Cardiac septum (tissue), 1 donor: ENCODE measurements at places on chromosomes 4 and X. TPM values are rescaled to one million over a fixed set of nuclear protein-coding genes. Genes with fewer than 3 reads are reported as not detected.

Gene F8
- total RNA-seq: 43.4 TPM

Gene STATH
- not detected for total RNA-seq

Gene SERTM2
- total RNA-seq: 0.08 TPM

Gene TRAM1L1
- total RNA-seq: 0.78 TPM

Gene DSPP
- total RNA-seq: not detected

Gene CLTRN
- total RNA-seq: 0.94 TPM

Gene GUCY1A1
- 40.5 TPM for total RNA-seq

Gene ENPP6
- 0.05 TPM for total RNA-seq

Gene PPP2R2C
- total RNA-seq: 5.5 TPM

Gene PCDH19
- total RNA-seq: 0.54 TPM

Gene FAT1
- 90.7 TPM for total RNA-seq

Gene CYP4V2
- 20.4 TPM for total RNA-seq

Gene HSFX2
- not detected for total RNA-seq

Gene GRIA3
- 14.2 TPM for total RNA-seq

GRCh38 chr4:181105487-181105886 lies 1137.7 kb upstream of the TENM3 start:
- no peak for DNase-seq

GRCh38 chr4:80521438-80521837 lies 185.9 kb downstream of the CFAP299 start:
- no peak for DNase-seq

- DNase-seq: peak; percentile 56
These were observed 75.2 kb downstream of the JAKMIP1 start for GRCh38 chr4:6125103-6125651.

DNA sequence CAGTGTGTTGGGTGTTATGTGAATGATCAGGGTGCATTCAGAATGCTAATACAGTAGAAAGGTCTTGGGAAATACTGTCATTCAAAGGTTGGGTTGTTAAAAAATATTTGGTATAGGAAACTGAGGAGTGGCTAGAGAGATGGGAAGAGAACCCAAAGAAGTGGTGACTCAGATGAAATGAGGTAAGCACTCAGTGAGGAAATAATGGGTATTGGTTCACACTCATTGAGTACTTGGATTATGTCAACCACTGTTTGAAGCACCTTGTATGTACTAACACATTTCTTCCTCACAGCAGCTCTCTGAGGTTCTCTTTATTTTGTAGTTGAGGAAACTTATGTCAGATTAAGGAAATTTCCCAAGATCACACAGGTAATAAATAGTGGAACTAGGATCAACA lies 40.8 kb upstream of the NUDT6 start:
- DNase-seq: no peak

DNA sequence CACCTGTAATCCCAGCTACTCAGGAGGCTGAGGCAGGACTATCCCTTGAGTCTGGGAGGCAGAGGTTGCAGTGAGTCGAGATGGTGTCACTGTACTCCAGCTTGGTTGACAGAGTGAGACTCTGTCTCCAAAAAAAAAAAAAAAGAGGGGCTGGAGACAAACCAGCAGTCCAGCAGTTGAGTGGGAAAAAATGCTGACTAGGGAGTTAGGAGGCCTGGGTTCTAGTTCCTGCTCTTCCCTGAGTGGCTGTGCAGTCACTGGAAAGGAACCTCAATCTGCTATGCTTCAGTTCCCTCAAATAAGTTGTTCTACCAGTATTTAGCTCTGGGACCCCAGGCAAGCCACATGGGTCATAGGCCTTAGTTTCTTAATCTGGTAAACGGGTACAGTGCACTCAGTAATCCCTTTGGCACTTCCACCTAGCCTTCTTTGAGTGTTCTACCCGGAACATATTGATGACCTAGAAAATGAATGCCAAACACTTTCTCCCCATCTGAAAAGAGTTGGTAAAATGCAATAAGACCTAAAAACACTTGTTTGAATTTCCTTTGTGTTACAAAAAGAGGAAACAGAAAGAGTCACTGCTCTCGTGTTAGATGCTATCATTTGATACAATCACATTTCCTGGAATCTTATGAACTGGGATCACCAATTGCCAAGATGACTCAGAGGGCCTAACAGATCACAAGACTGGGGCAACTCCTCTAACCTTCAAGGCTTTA lies 99.3 kb upstream of the EGFL6 start:
- no peak for DNase-seq

DNA sequence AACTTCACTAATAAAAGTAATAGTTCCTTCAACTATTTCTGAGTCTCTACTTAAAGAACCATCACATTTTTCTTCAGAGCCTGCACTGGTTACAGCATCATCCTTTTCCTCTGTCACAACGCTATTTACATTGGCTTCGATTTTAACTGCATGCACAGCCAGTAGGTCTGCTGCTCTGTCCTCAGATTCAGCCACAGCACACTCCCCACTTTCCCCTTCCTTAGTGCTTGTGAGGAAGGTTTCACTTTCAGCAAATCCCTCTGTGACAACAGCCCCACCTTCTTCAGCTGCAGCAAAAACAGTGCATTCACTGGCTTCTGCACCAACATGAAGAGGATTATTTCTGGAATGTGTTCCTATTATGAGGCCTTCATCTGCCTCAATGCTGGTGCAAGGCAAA lies 25.7 kb downstream of the BOD1L1 start:
- DNase-seq: no peak

- peak; percentile 81 for DNase-seq
These were observed 73.7 kb upstream of the ACSL1 start for GRCh38 chr4:184899261-184900134.

DNA sequence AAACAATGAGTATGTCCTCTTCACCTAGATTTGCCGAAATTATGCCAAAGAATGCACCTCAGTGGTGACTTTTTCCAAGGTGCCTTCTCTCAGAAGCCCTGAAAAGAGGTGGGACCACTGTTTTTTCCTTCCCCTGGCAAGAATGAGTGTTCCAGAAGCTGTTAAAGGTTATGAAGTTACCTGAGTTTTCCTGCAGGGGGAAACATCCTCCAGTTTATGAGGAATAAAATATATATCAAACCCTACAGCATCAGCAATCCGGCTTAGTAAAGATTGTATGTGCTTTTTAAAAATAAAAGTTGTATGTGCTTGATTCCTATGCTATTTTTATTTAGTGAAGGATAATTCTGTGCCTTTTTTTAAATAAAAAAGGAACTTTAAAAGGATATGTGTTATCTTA lies 73.3 kb downstream of the RBM46 start:
- DNase-seq: no peak

DNA sequence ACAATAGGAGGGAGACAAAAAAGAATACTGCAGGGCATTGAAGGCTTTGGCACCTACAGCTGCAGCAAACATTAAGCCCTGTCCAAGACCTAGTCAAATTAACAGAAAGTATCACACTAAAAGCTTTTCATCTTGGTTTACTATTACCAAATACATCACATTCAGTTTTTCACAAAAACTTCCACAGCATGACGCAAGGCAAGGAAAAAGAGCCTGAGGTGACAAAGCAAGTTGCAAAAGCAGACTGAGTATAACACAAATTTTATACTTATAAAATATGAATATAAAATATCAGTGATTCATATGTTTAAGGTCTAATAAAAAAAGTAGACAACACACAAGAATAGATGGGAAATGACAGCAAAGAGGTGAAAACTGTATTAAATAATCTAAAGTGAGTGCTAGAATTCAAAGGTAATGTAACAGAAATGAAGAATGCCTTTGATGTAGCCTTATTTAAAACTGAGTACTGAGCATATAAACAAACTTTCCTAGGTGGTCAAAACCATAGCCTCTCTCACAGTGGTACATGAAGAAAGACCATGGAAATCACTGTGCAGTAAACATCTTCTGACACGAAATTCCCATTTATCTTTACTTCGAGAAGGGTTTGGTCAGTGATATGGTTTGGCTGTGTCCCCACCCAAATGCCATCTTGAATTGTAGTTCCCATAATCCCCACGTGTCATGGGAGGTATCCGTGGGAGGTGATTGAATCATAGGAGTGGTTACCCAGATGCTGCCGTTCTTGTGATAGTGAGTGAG lies 27.7 kb upstream of the MAGEA11 start:
- no peak for DNase-seq

DNA sequence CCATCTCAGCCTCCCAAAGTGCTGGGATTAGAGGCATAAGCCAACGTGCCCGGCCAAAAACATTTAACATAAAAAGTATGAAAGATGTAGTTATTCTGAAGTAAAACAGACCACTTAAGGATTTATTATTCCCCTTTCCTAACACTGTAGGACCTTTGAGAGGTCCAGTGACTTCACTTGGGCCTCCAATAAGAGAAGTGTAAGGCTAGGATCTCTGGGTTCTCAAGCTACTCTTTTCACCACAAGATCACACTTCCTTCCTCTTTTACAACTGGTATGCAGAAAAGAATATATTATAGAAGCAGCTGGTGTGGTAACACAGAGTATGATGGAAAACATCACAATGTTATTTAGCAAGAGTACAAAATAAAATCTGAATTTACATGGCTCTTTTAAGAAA lies 30.2 kb upstream of the CCNG2 start:
- no peak for DNase-seq

DNA sequence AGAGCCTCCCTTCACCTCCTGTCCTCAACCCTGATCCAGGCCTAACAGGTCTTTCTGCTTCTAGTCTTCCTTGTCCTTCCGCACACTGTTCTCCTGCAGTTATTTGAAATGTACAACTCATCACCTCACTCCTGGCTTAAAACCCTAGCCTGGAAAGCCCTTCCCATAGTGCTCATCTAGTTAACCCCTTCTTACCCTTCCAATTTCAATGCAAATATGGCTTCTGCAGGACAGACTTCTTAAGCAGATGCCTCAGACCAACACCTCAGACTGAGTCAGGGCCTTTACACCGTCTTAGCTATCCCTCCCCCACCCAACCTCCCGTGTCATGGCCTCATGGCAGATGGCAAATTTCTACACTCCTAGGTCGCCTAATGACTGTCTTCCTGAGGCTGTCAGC lies 130.4 kb downstream of the BCOR start:
- DNase-seq: no peak

- no peak for DNase-seq
These were observed 809.6 kb downstream of the PDHA2 start for GRCh38 chr4:96649536-96649935.

DNA sequence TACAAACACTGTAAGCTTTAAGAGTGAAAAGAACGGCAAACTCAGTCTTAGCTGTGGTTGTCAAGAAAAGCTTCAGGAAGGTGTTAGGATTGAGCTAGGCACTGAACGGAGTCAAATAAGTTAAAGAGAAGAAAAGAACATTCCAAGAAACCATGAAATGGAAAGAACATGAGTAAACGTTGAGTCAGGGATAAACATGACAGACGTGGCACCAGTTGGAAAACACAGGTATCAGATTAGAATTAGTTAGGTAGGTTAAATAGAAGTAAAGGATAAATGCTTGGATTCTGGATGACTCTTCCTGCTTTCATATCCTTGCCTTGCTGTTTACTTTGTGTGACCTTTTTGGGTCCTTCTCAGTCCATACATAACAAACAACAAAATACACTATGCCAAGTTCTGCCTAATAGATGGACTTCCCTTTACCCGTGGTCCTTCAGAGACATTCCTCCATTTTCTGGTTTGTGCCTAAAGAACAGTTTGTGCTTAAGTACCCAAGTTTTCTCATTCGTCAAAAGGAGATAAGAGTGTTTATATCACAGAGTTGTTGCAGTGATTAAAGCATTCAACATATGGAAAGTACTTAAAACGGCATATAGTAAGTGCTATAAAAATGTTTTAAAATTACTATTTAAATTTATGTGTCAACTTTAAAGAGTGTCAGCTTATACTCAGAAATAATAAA lies 446.9 kb downstream of the TMA16 start:
- DNase-seq: no peak

DNA sequence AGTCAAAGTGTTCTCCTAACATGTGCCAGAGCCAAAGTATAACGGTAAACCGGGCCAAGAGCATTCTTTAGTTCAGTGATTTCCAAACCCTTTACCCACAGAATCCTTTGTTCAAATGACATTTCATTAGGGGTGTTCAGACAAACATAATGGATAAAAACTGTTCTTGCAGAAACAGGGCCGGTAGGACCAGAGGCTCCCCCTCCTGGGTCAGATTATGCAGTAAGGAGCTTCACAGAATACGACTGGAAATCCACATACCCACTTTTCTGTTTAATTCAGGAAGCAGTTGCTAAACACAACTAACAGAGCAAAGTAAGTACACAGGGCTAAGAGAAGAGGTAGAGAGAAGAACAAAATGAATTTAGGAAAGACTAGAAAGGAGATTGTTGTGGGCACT lies 46.6 kb upstream of the TMEM184C start:
- DNase-seq: no peak

- DNase-seq: no peak
These were observed 2.1 kb downstream of the RBM47 start for GRCh38 chr4:40627540-40627939.

DNA sequence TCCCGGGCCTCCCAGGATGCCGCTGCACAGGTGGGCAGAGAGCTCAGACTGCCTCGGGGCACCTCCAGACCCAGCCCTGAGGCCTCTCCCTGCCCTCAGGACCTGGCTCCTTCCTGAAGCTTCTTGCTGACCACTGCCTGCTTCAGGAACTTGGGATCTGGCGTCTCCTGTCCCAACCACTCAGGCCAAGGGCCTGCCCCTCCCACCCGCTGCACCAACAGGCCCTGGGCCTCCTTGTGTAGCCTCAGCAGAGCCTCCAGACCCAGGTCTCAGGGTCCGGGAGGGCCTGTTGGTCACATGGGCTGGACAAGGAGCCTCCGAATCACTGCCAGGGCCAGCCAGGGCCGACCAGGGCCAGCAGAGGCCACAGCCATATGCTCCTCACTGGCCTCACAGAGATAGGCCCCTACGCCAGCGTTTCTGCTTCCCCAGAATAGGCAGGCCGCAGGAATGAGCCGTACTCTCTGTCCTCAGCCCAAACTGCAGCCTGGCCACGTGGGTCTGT lies 2.8 kb downstream of the MXD4 start:
- peak; percentile 73 for DNase-seq

- DNase-seq: no peak
These were observed 224.0 kb downstream of the APBB2 start for GRCh38 chr4:40990236-40990898.

DNA sequence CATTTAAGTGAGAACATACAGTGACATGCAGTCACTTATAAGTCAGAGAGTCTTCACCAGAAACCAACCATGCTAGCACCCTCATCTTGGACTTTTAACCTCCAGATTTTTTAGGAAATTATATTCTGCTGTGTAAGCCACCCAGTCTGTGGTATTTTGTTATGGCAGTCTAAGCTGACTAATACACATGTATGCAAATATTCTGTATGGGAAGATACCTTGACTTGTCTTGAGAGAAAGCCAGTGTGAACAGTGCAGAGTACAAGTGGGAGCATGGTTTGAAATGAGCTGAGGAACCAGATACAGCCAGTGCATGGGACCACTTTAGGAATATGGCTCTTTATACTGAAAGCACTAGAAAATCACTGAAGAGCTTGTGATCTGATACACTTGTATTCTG lies 110.4 kb upstream of the MAP9 start:
- no peak for DNase-seq

DNA sequence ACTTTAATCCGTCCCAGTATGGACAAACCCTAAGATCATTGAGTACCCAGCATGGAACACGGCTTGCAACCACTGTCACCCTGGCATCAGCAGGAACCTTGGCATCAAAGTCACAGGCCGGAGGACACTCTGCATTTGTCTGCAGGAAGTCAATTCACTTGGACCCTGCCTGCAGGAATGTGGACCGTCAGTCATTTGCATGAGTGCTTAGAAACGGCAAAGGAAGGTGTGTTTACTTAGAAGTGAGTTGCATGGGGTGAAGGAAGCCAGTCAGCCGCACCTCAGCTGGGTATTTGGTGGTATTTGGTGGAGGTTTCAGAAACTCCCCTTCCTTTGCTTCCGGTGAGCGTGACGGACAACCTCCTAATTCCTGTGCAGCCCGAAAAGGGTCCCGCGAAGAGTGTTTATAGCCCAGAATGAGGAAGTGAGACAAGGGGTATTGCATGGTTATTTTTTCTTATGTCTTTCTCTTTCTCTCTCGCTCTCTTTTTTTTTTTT lies 15.5 kb downstream of the P2RY8 start:
- peak; percentile 65 for DNase-seq
